Cardiac septum (tissue), 1 donor: ENCODE measurements at places on chromosomes 16 and 17. TPM values are rescaled to one million over a fixed set of nuclear protein-coding genes. Genes with fewer than 3 reads are reported as not detected.

Gene RNU2-1
- 6,310 TPM for total RNA-seq

Gene CCT6B
- 2.2 TPM for total RNA-seq

Gene TMEM204
- total RNA-seq = 19.8 TPM

- DNase-seq = no peak
Observed at GRCh38 chr16:75570396-75571065, 4.4 kb downstream of the GABARAPL2 start.

GRCh38 chr17:1035546-1036170, 38.7 kb downstream of the TIMM22 start:
- DNase-seq = no peak

- no peak for DNase-seq
Observed at GRCh38 chr16:89779231-89779908, 37.1 kb downstream of the FANCA start.

DNA sequence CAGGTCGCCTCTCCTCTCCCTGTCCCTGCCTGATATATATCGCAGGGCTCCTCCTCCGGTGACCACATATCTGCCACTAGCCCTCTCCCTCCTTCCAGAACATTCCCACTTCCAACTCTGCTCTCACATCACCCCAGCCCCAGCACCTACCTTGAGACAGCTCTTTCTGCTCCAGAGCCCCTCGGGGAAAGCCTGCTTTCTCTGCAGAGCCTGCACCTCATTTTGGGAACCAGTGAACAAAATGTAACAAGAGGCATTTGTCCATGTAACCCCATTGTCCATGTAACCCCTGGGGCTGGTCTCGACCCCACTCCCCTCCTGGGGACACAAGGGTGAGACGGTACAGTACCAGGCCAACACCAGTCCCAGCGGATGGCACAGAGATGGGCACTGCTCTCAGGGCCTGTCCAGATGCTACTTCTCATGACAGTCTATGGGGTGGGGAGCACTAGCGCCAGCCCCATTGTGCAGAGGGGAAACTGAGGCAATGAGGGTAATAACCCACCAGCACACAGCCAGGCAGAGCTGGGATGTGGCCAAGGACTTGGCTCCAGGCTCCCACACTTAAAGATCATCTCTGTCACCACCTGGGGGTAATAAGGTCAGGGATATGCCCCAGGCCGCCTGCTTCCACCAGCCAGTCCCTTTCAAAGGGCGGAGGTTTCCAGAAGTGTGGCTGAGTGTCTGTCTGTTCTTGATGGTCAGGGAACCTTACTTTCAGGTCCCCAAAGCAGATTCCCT, 42.9 kb downstream of the TBC1D16 start:
- DNase-seq = no peak

DNA sequence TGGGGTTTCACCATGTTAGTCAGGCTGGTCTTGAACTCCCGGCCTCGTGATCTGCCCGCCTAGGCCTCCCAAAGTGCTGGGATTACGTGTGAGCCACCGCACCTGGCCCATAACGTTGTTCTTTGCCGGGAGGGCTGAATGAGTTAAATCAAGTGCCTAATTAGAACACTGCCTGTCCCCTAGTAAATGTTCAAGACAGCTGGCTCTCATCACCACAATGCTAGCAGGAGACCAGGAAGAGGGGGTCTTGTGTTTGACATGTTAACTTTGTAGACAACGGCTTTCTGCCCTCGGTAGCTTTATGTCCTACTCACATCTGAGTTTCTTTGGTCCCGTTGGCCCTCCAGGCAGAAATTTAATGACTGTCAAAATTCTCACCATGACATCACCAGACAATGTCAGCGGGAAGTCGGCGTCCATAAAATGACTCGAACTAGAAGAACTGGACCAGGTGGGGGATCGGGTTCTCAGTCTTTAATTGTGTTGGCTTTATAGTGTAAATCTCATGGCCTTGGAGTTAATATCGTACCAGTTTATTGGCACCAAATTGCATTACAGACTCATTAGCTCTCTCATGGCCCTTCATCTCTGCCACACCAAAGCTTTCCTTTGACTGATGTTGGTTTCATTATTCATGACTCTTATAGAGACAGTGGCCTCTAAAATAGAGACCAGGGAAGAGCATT, 11.4 kb upstream of the ITPRIPL2 start:
- DNase-seq = no peak

- no peak for DNase-seq
Observed at GRCh38 chr16:12276576-12276975, 300.0 kb downstream of the SNX29 start.

- no peak for DNase-seq
Observed at GRCh38 chr17:34639706-34640425, 60.5 kb downstream of the TMEM132E start.

DNA sequence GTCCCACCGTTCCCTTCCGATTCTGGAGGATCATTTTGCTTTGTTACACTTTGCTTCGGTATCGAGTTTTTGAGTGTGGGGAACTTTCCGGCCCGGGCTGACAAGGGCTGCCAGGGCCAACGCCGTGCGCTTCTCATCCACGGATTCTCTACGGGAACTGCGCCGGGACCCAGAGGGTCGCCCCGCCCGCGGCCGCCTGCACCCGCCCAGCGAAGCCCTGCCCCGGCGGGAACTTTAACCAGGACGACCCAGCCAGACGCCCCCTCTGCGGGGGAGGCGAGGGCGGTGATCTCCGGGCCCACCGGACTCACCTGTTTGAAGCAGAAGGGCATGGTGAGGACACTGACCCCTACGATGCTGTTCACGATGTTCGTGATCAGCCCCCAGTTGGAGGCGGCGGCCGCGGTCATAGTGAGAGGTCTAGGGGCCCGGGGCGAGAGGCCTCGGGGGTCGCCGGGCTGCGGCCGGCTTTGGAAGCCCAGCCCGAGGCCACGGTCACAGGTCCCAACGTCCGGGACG, 536 bp downstream of the SLC38A10 start:
- DNase-seq = no peak

GRCh38 chr17:49076573-49077384, 55.8 kb upstream of the B4GALNT2 start:
- DNase-seq = no peak
